Endothelial cell (in vitro differentiated cells): ENCODE measurements at places on chromosomes 16 and 17. TPM values are rescaled to one million over a fixed set of nuclear protein-coding genes. Genes with fewer than 3 reads are reported as not detected.

DNA sequence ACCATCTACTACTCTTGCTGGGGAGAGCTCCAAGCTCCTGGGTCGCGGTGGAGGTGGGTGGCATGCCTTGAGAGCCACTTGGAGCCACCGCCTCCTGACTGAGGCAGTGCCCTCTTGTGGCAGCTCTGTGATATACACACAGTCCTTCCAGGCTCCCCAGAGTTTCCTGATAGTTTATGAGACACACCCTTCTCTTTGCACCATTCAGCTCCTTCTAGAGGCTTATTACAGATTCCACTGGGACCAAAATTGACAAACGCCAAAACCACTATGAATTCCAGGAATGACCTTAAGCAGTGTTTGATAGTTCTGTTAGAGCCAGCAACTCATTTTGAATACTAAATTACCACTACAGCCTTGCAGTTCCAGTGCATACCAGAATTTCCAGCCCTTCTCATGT lies 170.1 kb upstream of the CDH13 start:
- DNase-seq, result peak; percentile 77

DNA sequence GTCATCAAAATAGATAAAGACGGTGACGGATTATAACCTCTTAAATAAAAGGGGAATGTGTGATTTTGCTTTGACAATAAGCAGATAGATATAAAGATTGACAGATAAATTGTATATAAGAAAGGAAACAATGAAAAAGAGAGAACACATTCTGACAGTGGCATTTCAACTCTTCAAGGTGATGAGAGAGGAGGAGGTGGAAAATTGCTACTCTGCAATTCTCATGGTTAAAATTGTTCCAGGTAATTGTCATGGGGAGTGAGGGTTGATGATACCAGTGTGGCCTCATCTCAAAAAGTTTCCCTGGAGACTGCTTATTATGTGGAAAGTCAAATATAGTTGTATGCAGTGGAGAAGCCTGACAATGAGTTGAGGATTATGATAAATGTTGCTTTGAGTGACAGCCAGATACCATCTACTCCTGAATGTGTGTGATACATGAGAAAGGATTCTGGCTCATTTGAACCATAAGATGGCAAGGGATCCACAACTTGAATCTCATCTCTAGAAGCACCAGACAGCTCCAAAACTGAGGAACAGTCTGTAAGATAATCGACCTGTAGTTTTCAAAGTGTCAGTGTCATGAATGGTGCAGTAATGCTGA lies 1290.6 kb upstream of the CDH8 start:
- DNase-seq, result no peak

GRCh38 chr16:592518-593306 lies 2.8 kb downstream of the RAB40C start:
- DNase-seq, result no peak

GRCh38 chr16:12753203-12754023 lies 50.3 kb downstream of the CPPED1 start:
- no peak for DNase-seq

DNA sequence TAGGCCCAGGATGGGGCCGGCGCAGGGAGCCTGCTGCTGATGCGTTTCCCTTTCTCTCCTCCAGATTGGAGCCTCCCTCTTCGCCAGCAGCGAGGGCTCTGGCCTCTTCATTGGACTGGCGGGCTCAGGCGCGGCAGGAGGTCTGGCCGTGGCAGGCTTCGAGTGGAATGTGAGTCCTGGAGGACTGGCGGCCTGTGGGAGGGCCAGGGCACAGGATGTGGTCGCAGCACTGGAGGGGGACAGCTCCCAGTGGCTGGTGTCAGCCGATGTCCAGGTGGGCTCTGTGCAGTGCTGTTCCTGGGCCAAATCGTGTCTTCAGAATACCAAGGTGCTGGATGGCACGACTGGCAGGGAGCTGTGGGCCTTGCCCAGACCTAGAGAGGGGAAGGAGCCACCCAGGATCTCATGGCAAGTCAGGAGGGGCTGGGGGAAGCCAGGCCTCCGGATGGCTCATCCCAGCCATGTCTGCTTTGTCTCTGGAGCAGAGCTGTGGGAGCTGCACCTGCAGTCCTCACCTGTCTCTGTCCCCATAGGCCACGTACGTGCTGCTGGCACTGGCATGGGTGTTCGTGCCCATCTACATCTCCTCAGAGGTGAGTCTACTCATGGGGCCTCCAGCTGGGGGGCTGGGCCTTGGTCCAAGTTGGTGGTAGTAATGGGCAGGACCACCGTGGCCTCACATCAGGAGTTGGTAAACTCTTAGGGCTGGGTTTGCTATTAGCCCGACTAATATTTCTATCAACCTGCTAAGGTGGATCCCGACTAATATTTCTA lies 7.3 kb downstream of the SLC5A10 start:
- no peak for DNase-seq

Gene GRAPL
- 38.3 TPM for total RNA-seq
